Neuronal stem cell (in vitro differentiated cells): ENCODE measurements at places on chromosomes 12 and 14.
A peak's percentile ranks its signal among the peaks of the same experiment; 100 is the strongest.

- no peak for DNase-seq
Observed at GRCh38 chr12:2638273-2639019, 156.3 kb upstream of the FKBP4 start.

DNA sequence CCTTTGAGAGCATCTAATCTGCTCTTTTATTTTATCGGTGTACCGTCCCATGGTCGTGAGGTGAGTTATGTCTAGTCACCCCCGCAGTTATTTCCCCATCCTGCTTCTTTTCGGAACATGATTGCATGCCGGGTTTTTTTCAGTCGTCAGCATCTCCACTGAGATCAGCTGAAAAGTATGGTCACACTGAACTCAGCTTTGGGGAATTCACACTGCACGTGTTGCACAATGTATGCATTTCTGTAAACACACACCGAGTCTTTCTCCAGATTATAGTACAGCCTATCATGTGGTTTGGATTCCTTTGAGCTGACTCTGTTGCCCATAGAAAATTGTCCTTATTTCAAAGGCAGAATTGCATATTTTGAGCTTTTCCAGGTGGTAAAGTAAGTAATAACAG is 24.6 kb downstream of the PLXNC1 start:
- no peak for DNase-seq

- DNase-seq = peak; percentile 26
Observed at GRCh38 chr12:93616584-93617101, 44.2 kb downstream of the SOCS2 start.

- no peak for DNase-seq
Observed at GRCh38 chr14:57085801-57086200, 182.9 kb downstream of the EXOC5 start.

DNA sequence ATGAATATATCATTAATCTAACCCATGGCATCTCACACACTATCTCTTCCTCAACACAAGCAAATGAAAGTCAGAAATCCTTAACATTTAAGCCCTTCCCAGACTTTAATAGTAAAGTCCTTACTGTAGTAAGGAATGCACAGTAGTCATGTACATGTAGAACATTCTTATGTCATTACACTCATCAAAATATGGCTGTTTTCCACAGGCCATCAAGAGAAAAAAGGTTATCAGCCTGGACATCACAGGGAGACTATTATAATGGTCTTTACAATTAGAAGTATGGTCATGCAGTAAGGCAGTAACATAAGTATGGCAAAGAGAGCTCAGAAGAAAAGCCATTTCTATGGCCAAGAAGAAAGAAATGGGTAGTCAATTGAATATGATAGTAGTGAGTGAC is 121.2 kb downstream of the SLC6A15 start:
- DNase-seq = no peak

- DNase-seq = no peak
Observed at GRCh38 chr14:35133542-35134328, 11.4 kb downstream of the PRORP start.

GRCh38 chr14:70999117-70999516 is 91.9 kb downstream of the PCNX1 start:
- DNase-seq = no peak

GRCh38 chr14:92678766-92679165 is 69.7 kb downstream of the LGMN start:
- DNase-seq = no peak

DNA sequence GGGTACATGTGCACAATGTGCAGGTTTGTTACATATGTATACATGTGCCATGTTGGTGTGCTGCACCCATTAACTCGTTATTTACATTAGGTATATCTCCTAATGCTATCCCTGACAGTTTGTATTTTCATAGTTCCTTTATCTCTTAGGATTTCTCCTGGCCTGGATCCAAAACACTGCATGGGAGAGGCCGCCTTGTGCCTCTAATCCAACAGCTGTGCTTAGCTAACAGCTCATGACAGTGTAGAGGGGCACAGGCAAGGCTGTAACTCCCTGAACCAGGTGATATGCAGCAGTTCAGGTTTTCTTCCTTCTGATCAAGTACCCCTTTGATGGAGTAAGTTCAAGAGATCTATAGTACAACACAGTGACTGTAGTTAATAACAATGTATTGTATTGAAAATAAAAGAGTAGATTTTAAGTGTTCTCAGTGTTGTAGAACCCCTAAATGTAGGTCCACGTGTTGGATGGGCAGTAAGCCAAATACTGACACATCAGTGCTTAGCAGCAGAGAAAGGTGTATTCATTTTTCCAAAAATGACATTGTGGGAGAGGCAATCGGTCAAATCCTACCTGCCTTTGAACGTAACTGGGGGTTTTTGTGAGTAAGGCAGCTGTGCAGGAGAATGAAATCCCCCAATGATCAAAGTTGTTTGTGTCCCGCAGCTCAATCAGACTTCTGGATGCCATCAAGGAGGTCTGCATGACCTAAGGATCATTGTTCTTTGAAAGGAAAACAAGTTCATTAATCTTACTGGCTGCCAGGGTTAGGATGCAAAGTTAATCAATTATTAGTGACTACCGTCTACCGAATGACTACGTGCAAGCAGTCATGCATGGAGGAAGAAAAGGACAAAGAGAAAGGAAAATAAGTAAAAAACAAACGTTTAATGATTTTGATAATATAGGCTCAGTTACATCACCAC is 89.3 kb upstream of the FGD4 start:
- DNase-seq = no peak

- DNase-seq = no peak
Observed at GRCh38 chr14:33834466-33835260, 116.2 kb downstream of the EGLN3 start.

- no peak for DNase-seq
Observed at GRCh38 chr12:120261951-120262851, 3.3 kb downstream of the PXN start.

DNA sequence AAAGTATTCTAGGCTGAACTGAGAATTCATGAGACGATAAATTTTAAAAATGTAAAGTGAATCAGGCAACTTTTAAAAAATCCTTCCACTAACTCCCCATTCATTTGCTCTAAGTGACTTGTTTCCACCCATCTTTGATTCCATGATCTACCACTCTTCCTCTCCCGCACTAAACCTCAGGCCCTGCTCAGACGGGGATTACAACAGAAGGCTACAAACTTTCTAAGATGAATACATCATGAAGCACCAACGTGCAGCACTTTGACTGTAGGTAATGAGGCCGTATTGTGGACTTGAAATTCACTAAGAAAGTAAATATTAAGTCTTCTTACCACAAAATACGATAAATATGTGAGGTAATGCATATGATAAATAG is 30.0 kb downstream of the TMEM132D start:
- DNase-seq = peak; percentile 3
